ENCODE measurements at places on chromosomes 6 and 20.

- DNase-seq, result no peak
These were observed 67.2 kb downstream of the SLC22A1 start for GRCh38 chr6:160188773-160189172.

DNA sequence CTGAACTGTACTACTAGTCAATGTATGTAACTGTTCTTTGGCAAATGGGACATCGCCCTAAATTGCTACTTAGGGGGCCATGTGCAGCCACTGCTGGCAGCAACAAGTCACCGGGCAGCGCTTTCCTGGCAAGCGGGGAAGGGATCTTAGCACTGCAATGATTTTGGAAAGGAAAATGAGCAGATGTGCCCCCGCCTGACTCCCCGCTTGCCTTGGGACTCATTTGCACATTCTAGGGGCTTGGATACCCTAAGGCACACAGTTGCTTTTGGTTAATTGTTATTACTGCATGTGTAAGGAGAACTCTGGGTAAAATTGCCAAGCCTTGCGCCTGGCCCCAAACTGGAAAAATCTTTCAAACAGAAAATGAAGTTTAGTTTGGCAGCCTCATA lies 32.2 kb downstream of the CD83 start:
- no peak for DNase-seq

DNA sequence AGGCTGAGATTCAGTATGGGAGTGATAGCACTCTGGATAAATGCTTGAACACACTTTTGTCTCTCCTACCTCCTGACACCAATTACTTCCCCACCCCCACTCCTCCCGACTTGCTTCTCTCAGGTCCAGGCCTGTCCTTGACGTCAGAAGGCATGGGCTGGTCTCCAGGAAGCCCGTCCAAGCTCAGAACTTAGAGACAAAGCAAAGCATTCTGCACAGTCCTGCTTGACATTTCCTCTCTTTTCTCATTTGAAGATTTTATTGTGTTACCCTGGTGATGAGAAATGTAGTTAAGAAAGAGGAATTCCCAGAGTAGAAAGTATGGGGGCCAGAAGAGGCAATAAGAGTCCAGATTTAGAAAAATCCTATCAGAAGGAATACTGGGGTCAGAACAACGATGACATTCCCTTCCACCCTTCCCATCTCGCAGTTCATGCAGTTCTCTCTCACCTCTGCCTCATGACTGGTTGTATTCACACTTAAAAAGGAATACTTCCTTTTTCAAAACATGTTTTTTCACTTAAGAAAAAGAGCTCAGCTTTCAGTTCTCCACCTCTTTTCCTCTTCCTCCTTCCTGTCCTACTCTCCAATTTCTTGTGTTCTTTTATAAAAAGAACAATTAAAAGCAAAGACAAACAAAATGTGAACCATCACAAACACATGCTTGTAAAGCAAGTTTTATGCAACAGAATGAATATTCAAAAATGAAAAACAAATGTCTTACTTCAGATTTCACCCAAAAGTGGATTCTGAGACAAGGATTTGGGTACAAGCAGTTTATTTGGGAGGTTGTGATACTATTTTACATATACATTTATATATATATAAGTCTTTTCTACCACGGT lies 18.5 kb upstream of the FAM184A start:
- peak; percentile 86 for DNase-seq

DNA sequence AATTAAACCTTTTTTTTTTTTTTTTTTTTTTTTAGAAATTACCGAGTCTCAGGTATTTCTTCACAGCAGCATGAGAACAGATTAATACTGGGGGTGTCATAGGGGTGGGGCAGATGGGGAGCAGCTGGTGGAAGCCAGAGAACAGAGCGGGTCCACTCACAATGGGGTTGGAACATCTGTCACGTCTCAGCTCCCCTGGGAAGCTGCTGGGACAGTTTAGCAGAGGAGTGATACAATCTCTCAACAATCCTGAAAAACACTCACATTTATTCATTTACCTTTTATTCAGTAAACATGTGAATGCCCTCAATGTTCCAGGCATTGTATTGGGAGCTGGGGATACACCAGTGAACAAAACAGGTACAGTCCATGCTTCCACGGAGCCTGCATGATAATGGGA lies 162.2 kb downstream of the SMOC2 start:
- DNase-seq, result no peak

DNA sequence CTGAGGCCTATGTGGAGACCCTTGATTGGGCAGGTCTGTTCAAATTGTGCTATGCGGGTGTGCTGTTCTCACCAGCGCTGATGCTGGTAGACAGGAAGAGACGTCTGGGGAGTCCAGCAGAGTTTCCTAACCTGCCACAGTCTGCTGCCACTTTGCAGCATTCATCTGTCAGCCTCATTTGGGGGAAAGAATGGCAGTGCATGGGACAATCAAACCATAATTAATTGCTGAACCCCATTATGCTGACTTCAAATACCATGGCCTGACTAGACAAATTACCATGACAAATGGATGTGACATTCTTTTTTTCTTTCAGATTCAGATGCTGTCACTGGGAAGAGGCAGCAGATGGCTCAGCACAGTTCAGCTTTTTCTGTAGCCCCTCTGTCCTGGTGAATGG lies 171.4 kb upstream of the SYNDIG1 start:
- no peak for DNase-seq

DNA sequence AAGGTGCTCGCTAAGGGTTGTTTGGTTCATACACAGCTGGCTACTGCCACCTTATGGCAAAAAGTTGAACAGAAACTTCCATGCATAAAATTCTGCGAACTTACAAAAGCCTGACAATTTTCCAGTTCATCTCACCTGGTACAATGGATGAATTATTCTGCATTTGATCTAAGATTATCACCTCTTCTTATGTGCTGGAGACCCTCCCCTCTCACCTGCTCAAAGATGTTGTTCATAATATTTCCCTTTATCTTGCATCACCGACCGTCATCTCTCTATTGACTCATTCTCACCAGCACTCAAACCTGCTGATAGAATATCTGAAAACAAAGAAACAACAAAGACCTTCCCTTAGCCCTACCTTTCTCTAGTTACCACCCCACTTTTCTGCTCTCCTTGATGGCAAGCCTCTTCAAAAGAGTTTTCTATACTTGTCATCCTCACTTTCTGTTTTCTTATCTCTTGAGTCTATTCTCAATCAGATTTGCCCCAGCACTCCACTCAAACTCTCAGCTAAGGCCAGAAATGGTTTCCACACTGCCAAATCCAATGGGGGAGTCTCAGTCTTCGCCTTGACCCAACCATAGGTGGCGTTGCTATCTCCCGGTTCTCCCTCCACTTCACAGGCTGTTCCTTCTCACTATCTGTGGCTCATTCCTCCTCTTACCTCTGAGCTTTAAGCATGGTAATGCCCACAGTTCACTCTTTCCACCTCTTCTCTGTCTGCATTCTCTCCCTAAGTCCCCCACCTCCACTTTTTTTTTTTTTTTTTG lies 25.8 kb downstream of the SNRNP48 start:
- DNase-seq, result no peak

DNA sequence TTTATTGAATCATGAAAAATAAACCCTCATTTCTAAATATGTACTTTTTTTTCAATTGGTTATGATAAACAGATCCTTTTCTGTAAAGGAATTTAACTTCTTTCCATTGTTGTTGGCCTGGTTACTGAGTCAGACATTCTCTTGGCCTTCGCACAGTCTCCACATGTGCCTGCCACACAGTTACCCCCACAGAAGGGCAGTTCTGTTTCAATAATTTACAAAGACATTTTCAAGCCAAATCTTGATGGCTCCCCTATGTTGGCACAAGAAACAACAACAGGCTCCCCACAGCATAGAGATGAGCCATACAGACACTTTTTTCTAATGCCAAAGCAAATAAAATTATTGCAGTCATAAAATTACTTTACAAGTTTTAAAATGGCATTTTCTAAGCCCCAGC lies 55.6 kb upstream of the BEND6 start:
- DNase-seq, result no peak

DNA sequence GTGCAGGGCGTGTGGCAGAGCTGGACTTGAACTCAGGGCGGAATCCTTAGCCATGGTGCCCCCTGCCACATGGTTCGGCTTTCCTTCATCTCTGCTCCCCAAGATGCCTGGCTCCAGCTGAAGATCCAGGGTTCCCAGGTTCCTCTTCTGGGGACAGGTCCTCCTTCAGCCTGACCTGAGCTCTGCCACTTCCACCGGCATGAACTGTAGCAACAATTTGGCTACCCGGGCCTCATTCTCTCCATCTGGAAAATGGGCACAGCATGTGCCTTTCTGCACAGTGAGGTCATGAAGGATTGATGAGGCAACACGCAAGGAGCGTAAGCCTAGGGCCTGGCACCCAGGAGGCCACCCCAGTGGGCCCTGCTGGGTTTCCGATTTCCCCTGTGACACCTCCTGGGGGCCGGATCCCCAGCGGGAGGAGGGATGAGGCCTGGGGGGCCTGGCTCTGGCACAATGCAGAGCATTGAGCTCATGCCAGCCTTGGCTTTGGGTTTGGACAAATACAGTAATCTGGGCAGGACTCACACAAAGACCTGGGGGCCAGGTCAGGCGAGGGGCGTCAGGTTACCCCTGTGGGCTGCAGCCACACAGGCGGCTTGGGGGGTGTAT lies 74.0 kb downstream of the CEBPB start:
- no peak for DNase-seq

Measured in heart right ventricle (tissue), 16 donors.